PC-3 (cell line): ENCODE measurements at places on chromosomes 3 and 15. TPM values are rescaled to one million over a fixed set of nuclear protein-coding genes. Genes with fewer than 3 reads are reported as not detected.

DNA sequence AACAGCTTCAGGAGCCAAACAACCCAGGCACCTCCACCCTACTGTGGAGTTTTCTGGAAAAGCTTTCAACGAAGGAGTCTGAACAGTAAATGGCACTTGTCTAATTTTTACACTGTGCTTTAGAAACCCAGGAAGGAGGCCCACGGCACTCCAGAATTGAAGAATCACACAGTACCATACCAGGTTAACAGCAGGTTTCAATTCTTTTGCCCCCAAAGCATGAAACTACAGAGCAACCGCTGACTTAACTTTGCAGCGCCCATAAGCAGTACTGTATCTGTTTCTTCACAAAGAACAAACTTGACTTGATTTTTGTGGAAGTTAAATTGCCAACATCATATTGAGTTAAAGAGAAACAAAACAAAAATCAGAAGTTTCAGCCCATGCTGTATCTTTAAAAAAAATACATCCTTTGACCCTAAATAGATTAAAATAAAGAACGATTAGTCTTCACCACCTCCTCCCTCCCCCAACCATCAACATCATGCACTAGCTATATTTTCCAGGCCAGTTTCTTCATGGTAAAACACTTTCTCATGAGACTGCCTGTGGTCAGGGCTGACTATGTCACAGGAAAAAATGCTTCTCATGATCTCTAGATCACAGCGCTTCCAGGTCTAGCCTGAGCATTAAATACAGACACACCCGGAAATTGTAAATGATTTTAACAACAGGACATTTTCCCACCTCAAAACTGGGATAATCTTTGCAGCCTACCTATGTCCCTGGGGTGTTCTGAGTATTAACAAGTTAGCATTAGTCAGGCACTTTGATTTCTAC lies 456.3 kb downstream of the FOXP1 start:
- DNase-seq, result no peak

GRCh38 chr15:65773386-65774111 lies 18.5 kb downstream of the DENND4A start:
- DNase-seq, result no peak

Gene BNC1
- total RNA-seq, result 0.92 and 2.4 TPM in 2 replicates

DNA sequence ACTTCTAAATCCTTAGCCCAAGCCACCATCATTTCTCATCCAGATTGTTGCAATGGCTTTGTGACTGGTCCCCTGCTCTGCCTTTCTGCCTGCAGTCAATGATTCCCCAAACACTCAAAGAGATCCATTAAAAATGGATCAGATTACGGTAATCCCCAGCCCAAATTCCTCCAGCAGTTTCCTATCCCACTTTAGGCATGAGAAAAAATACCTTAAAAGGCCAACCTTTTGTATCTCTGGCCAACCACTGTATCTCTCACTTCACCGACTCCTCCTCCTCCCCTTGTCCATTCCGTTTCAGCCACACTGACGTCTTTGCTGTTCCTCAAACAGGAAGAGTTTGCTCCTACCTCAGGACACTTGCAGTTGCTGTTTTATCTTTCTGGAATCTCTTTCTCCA lies 20.9 kb upstream of the IL1RAP start:
- DNase-seq, result no peak

Gene GOLGA8H
- total RNA-seq, result 0.84 and 1.0 TPM in 2 replicates
